ENCODE measurements at places on chromosomes 5 and 9. TPM values are rescaled to one million over a fixed set of nuclear protein-coding genes. Genes with fewer than 3 reads are reported as not detected.

Gene PIGO
- 17.9 TPM for polyA plus RNA-seq

Gene CMBL
- 0.33 TPM for polyA plus RNA-seq

Gene OTP
- polyA plus RNA-seq = not detected

Gene GABRA1
- not detected for polyA plus RNA-seq

Gene PCDHB11
- not detected for polyA plus RNA-seq

Gene TAF11L10
- polyA plus RNA-seq = not detected

Gene OSTF1
- 178 TPM for polyA plus RNA-seq

Gene SURF6
- 13.4 TPM for polyA plus RNA-seq

Gene CNTFR
- not detected for polyA plus RNA-seq

Gene HAPLN1
- polyA plus RNA-seq = not detected

Gene ITGA2
- 0.47 TPM for polyA plus RNA-seq

Gene SLC36A2
- not detected for polyA plus RNA-seq

Gene FBP2
- not detected for polyA plus RNA-seq

Gene ARPC5L
- polyA plus RNA-seq = 60.8 TPM

Gene LIFR
- not detected for polyA plus RNA-seq

Gene ARSI
- not detected for polyA plus RNA-seq

Gene SEMA6A
- polyA plus RNA-seq = 0.20 TPM

Gene STING1
- polyA plus RNA-seq = 176 TPM

Gene OBP2B
- polyA plus RNA-seq = not detected

Gene DIPK1B
- polyA plus RNA-seq = not detected

Gene PCDHB2
- 0.08 TPM for polyA plus RNA-seq

Gene CTSV
- polyA plus RNA-seq = not detected

Gene TIMD4
- 0.54 TPM for polyA plus RNA-seq

Gene TMC1
- polyA plus RNA-seq = not detected

Measured in CD4-positive, alpha-beta memory T cell (primary cell).